ENCODE measurements at places on chromosomes 12 and 14.

DNA sequence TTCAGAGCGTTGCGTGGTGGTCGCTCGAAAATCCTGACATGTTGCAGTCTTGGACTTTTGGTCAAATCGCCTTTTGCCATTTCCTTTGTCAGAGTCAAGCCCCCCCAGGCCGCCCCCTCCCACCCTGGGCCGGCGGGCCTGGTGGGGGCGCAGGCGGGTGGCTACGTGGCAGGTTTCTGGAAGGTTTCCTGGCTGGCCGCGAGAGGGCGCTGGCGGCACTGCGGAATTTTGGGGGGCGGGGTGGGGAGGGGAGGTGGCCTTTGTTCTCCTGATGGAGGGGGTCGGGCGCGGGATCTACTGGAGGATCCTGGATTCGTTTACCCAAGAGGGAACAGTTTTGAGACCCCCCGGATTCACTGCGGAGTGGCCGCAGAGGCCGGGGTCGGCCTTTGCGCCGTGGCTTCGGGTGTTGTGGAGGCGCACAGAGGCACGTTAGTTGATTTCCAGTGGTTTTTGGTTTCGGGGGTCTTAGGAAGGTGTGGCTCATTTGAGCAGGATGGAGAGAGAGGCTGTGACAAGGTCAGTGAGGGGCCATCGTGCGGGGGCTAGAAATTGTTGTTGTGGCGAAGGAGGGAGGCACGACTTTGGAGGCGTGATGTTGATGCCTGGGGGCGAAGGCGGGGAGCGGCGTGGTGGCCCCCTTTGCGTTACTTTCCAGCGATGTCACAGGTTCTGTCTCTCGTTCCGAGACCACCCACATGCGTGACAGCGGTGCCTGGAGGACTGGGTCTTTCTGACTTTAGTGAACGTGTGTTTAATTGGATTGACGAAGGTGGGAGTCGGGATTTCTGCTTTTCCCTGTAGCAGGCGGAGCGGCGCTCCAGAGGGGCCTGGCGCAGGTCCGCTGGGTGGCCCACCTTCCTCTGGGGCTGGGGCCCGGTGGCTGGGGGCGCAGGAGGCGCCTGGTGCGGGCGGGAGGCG is 1.4 kb downstream of the MEG3 start:
- DNase-seq = no peak

DNA sequence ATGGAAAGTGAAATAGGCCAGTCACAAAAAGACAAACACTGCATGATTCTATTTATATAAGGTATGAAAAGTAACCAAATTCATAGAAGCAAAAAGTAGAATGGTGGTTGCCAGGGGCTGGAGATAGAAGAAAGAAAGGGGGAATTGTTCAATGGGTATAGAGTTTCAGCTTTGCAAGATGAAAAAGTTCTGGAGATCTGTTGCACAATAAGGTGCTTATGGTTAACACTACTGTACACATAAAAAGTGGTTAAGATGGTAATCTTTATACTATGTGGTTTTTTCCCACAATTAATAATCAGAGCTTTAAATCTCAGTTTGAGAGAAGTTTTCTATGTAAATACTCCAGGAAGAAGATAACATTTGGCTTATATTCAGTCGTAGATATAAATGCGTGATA is 73.4 kb downstream of the SLC38A4 start:
- no peak for DNase-seq

GRCh38 chr12:6347367-6348338 is 5.8 kb upstream of the TNFRSF1A start:
- DNase-seq = no peak

DNA sequence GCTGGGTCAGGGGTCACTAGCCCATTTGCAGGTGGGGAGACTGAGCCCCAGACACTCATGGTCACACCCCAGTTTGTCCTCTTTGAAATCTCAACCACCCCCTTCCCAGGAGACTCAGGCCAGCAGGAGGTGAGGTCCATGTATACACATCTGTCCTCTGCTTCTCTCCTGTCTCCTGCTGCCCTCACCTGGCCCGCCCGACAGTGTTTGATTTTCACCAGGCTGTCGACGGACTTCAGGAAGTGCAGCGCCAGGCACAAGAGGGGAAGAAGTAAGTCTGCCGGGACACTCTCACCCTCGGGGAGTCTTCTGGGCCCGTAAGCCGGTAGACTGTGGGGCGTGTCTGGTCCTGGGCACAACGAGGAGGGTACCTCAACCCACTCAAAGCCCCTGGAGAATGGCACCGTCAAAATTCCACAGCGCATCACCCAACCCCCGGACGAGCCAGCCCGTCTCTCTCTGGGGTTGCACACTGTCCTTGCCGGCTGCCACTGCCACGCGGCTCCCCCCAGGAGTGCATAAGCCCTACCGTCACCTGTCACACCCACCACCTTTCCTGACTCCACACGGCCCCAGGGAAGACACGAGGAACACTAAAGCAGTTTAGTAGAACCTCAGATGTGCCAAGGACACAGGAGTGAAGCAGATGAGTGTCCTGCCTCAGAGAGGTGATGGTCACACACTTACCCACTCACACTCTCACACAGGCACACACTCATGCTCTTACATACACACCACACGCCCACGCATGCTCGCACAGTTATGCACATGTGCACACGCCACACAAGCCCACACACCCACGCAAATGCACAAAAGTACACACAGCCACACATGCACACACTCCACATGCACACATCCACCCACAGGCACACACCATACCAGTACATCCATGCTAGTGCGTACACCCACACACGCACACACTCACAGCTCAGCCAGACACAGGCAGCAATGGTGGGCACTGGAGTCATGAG is 13.1 kb upstream of the SIVA1 start:
- DNase-seq = no peak

DNA sequence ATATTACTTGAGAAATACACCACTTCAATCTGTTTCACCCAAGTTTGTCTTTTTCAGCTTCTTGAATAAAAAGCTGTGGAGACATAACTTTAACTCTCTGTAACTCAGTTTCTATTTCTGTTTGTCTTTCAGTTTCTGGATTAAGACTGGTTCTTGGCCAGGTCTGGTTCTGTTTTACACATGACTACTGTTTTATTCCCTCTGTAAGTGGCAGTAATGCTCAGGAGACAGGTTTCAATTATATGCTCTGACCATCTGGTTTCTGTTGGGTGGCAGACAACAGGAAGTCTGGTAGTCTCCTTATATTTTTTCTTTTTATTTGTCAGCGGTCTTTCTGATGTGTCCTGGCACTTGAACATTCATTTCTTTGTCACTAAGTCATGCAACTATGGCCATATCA is 102.9 kb downstream of the RPS29 start:
- no peak for DNase-seq

Data from stimulated activated CD4-positive, alpha-beta T cell treated with anti-CD3 and anti-CD28 coated beads, Interleukin-2, amount 100 ng/mL, for 24 hours (primary cell).